Activated T-helper 2 cell treated with anti-CD3 and anti-CD28 coated beads, Interferon-gamma antibody, Interleukin-2, Interleukin-4, amounts not matched to agents 10 μg/mL and 5 μg/mL and 100 μg/mL, durations not matched to agents 14 hours and 24 hours and 36 hours (primary cell): ENCODE measurements at places on chromosomes 3 and 15.

DNA sequence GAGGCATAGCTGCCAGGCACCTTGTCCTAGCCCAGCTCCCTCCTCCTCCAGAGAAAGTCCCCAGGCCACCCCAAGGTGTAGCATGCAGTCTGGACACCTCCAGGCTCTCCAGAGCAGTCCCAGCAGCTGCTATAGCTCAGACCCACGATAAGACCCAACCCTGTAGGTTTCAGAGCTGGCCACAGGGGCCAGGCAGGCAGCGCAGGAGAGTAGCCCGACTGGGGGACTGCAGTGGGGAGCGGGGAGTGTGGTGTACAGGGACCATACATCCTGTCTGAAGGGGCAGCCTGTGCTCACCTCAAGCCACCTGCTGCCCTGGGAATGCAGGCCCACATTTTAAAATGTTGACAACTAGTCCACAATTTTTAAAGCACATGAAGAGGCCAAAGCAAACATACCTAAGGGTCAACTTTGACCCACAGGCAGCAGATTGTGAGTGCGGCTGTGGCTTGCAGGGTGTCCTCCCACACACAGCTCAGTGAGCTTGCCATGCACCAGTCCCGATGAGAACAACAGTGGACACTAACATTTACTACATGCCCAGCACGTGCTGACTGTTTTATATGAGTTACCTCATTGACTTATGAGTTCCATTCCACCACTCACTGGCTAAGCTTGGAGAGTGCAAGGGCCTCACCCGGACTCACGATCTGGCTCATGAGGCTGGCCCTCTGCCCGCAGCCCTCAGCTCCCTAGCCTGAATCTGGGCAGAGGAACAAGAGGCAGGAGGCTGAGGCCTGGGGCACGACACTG, 81.4 kb downstream of the DNAJB8 start:
- DNase-seq = no peak
- H3K4me3 ChIP-seq = no peak overlapping the region
- H3K27ac ChIP-seq = no peak overlapping the region
- H3K27me3 ChIP-seq = no peaks in the 10 kb centered on the region
- H3K4me1 ChIP-seq = no peaks in the 10 kb centered on the region

- no peaks in the 10 kb centered on the region for H3K4me1 ChIP-seq
- H3K4me3 ChIP-seq = no peak overlapping the region
- no peak overlapping the region for H3K27ac ChIP-seq
- no peaks in the 10 kb centered on the region for H3K27me3 ChIP-seq
These were observed 294.7 kb upstream of the CCDC54 start for GRCh38 chr3:107082527-107082926.

- DNase-seq = no peak
- H3K4me3 ChIP-seq = no peak overlapping the region
- H3K4me1 ChIP-seq = peaks cover 21% of the 10 kb centered on the region
These were observed 15.2 kb downstream of the RMDN3 start for GRCh38 chr15:40739854-40740253.

- peaks cover 45% of the 10 kb centered on the region for H3K4me1 ChIP-seq
- H3K4me3 ChIP-seq = no peak overlapping the region
- H3K27me3 ChIP-seq = no peaks in the 10 kb centered on the region
- H3K27ac ChIP-seq = no peak overlapping the region
- DNase-seq = no peak
These were observed 88.3 kb upstream of the PPIB start for GRCh38 chr15:64251121-64251520.

- DNase-seq = peak; percentile 13
- peaks cover 8% of the 10 kb centered on the region for H3K27me3 ChIP-seq
- no peak overlapping the region for H3K4me3 ChIP-seq
These were observed 47.0 kb upstream of the SELENOK start for GRCh38 chr3:53938645-53939044.

GRCh38 chr3:66378256-66378655, 122.6 kb downstream of the LRIG1 start:
- DNase-seq = no peak
- no peaks in the 10 kb centered on the region for H3K27me3 ChIP-seq
- peaks cover 80% of the 10 kb centered on the region for H3K36me3 ChIP-seq
- no peak overlapping the region for H3K4me3 ChIP-seq
- peaks cover 18% of the 10 kb centered on the region for H3K4me1 ChIP-seq
- H3K27ac ChIP-seq = peak overlapping the region; percentile 66

DNA sequence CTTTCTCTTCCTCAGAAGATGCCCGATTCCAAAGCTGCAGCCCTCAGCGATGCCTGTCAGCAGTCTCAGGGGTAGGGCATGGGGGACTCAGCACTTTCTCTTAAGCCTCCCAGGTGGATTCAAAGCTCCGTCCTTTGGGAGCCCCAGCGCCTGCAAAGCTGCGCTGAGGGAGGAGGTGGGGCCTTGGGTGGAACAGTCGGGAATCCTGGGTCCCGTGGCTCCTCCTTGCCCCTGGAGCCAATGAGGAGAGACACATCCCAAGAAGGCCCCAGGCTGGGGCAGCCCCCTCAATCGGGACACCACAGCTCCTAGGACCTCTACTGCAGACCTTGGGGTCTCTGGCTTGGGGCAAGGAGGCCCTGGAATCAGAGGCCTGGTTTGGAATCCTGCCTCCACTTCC, 227.5 kb upstream of the IGF1R start:
- no peaks in the 10 kb centered on the region for H3K36me3 ChIP-seq
- H3K27me3 ChIP-seq = peaks cover 31% of the 10 kb centered on the region
- H3K4me1 ChIP-seq = no peaks in the 10 kb centered on the region
- H3K27ac ChIP-seq = no peak overlapping the region

GRCh38 chr3:186277268-186277909, 84.6 kb downstream of the DGKG start:
- H3K36me3 ChIP-seq = no peaks in the 10 kb centered on the region
- DNase-seq = no peak
- no peak overlapping the region for H3K27ac ChIP-seq
- no peaks in the 10 kb centered on the region for H3K4me1 ChIP-seq
- H3K4me3 ChIP-seq = no peak overlapping the region

DNA sequence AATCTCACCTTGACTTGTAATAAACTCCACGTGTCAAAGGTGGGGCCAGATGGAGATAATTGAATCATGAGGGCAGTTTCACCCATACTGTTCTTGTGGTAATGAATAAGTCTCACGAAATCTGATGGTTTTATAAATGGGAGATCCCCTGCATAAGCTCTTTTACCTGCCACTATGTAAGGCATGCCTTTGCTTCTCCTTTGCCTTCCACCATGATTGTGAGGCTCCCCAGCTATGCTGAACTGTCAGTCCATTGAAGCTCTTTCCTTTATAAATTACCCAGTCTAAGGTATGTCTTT, 45.5 kb downstream of the SUCNR1 start:
- no peaks in the 10 kb centered on the region for H3K36me3 ChIP-seq
- H3K4me3 ChIP-seq = no peak overlapping the region
- DNase-seq = no peak
- peaks cover 2% of the 10 kb centered on the region for H3K4me1 ChIP-seq
- no peak overlapping the region for H3K27ac ChIP-seq
- H3K27me3 ChIP-seq = peaks cover 13% of the 10 kb centered on the region
